ENCODE measurements at places on chromosomes 2 and 18. TPM values are rescaled to one million over a fixed set of nuclear protein-coding genes. Genes with fewer than 3 reads are reported as not detected.

DNA sequence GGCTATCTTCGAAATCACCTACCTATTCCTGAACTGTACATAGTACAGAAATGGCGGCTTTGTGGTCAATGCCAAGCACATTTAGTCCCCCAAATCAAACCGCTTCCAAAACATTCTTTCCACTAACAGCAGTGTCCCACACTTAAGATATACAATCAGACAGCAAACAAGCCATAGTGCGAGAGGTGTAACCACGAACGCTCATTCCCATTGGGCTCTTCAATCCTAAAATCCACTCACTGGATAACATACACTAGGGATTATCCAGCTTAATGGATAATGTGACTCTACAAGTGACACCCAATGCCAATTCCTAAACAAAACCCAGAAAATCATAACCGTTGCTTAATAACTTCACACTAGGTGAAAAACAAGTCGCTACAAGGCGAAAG lies 2.0 kb downstream of the XPO1 start:
- peak overlapping the region; percentile 93 for H3K27ac ChIP-seq
- H3K27me3 ChIP-seq: no peaks in the 10 kb centered on the region
- DNase-seq: no peak

DNA sequence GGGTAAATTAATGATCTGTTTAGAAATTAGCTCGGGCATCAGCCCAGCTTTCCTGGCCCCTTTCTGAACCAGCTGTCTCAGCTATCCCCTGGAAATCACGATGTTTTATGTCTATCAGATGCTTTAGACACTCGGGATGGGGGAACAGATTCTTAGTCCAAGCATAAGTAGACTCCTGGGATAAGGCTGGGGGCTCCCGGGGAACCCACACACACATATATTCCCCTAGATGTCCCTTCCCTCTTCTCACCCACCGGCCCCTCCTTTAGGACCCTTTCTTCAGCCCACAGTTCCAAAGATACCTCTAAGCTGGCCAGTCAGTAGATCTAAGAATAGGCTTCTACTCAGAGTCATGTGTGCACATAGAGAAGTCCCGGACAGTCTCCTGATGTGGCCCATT lies 151.5 kb upstream of the COPS8 start:
- no peak overlapping the region for H3K27ac ChIP-seq
- no peaks in the 10 kb centered on the region for H3K4me1 ChIP-seq
- H3K4me3 ChIP-seq: no peak overlapping the region

DNA sequence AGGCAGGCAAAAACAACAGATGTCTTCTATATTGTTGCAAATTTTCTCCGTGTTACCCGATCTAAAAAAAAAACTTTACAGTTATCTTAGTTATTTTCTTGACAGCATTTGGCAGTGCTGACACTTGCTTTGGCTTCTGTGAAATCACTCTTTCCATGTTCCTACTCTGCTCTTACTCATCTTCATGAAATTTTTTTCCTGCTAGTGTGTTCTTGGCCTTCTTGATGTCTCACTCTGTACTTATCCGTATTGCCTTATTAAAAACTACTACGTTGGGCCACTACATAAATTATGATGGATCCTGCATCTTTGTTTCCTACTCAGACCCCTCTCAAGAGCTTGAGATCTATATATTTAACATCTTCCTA lies 134.4 kb downstream of the IKZF2 start:
- H3K27me3 ChIP-seq: no peaks in the 10 kb centered on the region
- H3K4me1 ChIP-seq: no peaks in the 10 kb centered on the region
- no peak overlapping the region for H3K4me3 ChIP-seq
- no peak overlapping the region for H3K27ac ChIP-seq

DNA sequence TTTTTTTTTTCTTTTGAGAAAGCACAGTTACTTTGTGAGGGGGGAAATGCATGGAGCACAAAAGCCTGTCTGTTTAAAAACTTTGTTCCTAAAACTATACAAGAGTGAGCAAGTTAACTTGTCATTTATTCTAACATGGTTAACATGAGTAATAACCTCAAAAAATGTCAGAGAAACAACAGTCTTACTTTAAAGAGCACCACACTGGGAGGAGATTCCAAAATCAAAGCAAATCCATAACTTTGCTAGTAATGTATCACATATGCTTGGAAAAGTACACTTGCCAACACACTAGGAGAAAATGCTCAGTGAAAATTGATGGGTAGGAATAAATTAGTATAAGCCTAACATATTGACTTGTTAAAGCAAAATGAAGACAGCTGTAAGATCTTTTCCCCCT lies 157.1 kb downstream of the PRPF40A start:
- H3K36me3 ChIP-seq: no peaks in the 10 kb centered on the region
- no peak overlapping the region for H3K4me3 ChIP-seq
- no peak overlapping the region for H3K27ac ChIP-seq
- H3K27me3 ChIP-seq: no peaks in the 10 kb centered on the region
- no peak for DNase-seq

GRCh38 chr18:3875961-3876360 lies 426.0 kb downstream of the TGIF1 start:
- H3K27me3 ChIP-seq: no peaks in the 10 kb centered on the region
- H3K36me3 ChIP-seq: no peaks in the 10 kb centered on the region
- DNase-seq: no peak
- no peak overlapping the region for H3K27ac ChIP-seq

DNA sequence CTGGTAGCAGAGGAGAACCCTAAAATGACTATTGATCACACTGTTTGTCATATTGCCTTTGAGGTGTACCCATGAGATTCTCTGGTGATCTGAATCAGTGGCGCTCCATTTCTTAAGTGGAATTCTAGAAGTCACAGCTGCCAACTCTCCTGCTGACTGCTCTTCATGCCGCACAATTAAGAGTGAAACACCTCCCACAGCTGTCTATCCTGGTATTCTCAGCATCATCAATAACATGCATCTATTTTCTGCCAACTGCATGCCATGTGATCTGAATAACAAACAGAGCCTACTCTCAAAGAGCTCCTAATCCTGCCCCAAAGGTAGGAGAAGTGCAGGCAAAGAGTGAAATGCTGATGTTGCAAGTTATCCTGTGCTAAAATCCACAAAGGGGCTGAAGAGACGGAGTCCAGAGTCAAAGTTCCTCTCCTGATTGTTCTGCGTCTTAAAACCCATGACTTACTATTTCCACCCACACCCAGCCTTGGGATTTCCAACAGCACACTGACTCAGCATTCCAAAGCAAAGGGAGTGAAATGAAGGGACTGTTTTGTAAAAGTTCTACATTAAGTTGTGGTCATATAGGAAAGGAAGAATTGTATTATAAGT lies 13.7 kb upstream of the DAPL1 start:
- H3K4me1 ChIP-seq: no peaks in the 10 kb centered on the region
- H3K27ac ChIP-seq: no peak overlapping the region
- no peaks in the 10 kb centered on the region for H3K36me3 ChIP-seq
- no peaks in the 10 kb centered on the region for H3K27me3 ChIP-seq
- peak; percentile 40 for DNase-seq
- no peak overlapping the region for H3K4me3 ChIP-seq

GRCh38 chr2:221958224-221958623 lies 340.6 kb downstream of the PAX3 start:
- DNase-seq: no peak
- no peaks in the 10 kb centered on the region for H3K27me3 ChIP-seq
- no peaks in the 10 kb centered on the region for H3K36me3 ChIP-seq
- no peak overlapping the region for H3K4me3 ChIP-seq
- H3K27ac ChIP-seq: no peak overlapping the region

TXNDC2 gene
- total RNA-seq: 0.43 TPM

- H3K36me3 ChIP-seq: no peaks in the 10 kb centered on the region
- H3K27ac ChIP-seq: no peak overlapping the region
- no peaks in the 10 kb centered on the region for H3K4me1 ChIP-seq
- DNase-seq: no peak
- no peak overlapping the region for H3K4me3 ChIP-seq
Measured at GRCh38 chr18:34352385-34353163, 127.9 kb upstream of the NOL4 start.

DNA sequence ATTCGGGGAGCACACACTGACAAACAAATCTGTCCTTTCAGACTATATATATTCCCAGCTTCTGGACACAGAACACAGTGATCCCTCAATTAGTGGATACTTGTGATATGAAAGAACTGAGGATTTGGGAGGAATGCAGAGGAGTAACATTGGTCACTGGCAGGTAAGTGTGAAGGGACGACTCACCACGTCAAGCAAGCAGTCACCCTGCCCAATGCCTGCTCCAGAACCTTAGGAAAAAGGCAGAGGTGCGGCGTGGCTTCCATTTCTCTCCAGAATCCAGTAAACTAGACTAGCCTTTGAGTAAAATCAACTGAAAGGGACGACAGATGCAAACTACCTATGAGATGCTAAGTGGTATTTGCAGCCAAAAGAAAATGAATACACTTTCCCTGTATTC lies 1.1 kb downstream of the CCDC93 start:
- no peaks in the 10 kb centered on the region for H3K27me3 ChIP-seq
- DNase-seq: no peak
- peaks cover 8% of the 10 kb centered on the region for H3K36me3 ChIP-seq
- H3K4me1 ChIP-seq: peaks cover 35% of the 10 kb centered on the region
- H3K4me3 ChIP-seq: peak overlapping the region; percentile 80

ARHGEF33 gene
- total RNA-seq: 3.2 TPM
